Pericardium fibroblast (primary cell): ENCODE measurements at places on chromosomes 5 and 9. TPM values are rescaled to one million over a fixed set of nuclear protein-coding genes. Genes with fewer than 3 reads are reported as not detected.

The FOXD4L5 gene
- total RNA-seq: 0.94 TPM in 1 of 2 replicates, not detected in the other

The ASPN gene
- 27.6 and 39.3 TPM in 2 replicates for total RNA-seq

The IL4 gene
- not detected in 2 replicates for total RNA-seq

The POC5 gene
- 3.7 and 13.0 TPM in 2 replicates for total RNA-seq

The PFN3 gene
- not detected in 2 replicates for total RNA-seq

The OR1Q1 gene
- total RNA-seq: not detected in 2 replicates

The ANXA1 gene
- 304 and 369 TPM in 2 replicates for total RNA-seq

The NTRK2 gene
- 0.34 and 5.4 TPM in 2 replicates for total RNA-seq

The EIF4E1B gene
- total RNA-seq: not detected in 2 replicates

The GZMA gene
- total RNA-seq: not detected in 2 replicates

The PHYHD1 gene
- total RNA-seq: 15.9 and 18.6 TPM in 2 replicates

The GIN1 gene
- 1.0 and 2.3 TPM in 2 replicates for total RNA-seq

The FOXE1 gene
- total RNA-seq: not detected in 2 replicates

The ENG gene
- 74.1 and 186 TPM in 2 replicates for total RNA-seq

The RABGAP1 gene
- total RNA-seq: 12.9 and 21.4 TPM in 2 replicates

The CDC20B gene
- not detected in 2 replicates for total RNA-seq

The ANKRD34B gene
- total RNA-seq: not detected in 2 replicates

The NEUROG1 gene
- total RNA-seq: not detected in 2 replicates

The LCN15 gene
- not detected in 2 replicates for total RNA-seq

The TAF11L5 gene
- total RNA-seq: not detected in 2 replicates

The PCDHB10 gene
- total RNA-seq: 0.12 and 0.17 TPM in 2 replicates

The BTNL3 gene
- not detected in 2 replicates for total RNA-seq

The DAPK1 gene
- 16.5 and 49.4 TPM in 2 replicates for total RNA-seq

The STKLD1 gene
- 0.09 and 3.4 TPM in 2 replicates for total RNA-seq

The OR1J2 gene
- not detected in 2 replicates for total RNA-seq
